ENCODE measurements at places on chromosomes 4 and X. TPM values are rescaled to one million over a fixed set of nuclear protein-coding genes. Genes with fewer than 3 reads are reported as not detected.

- peak; percentile 59 for DNase-seq
Measured at GRCh38 chr4:94469221-94469784, 17.6 kb downstream of the PDLIM5 start.

DNA sequence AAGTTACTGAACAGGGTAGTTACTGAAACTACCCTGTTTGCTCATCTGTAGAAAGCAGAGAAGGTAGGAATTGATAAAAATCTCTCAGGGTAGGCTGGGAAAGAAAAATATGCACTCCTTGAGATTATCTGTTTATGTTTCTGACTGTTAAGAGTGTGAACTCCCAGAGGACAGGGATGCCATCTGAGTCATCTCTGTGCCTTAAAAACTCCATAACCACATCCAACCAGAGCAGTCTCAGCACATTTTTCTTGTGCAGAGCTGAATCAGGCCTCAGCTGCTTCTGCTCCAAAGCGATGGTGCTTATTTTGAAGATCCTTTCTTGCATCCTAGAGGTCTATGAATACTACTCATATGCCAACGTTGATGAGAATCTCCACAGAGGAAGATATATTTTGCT is 9.9 kb downstream of the CENPVL3 start:
- DNase-seq = no peak

DNA sequence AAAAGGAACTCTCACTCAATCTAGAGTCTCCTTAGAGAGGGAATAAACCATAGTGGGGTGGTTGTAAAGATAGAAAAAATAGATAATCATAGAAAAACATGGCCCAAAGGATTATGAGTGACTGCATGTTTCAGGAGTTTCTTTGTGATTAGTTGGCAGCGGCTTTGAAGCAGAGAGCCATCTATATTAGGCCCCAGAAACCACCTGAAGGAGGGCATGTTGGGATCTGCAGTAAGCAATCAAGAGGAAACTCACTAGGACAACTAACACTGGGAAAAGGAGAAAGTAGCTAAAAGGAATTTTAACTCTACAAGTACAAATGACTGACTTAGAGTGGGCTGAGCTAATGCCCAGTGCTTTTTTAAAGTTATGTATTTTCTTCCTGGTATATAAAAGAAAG is 269.2 kb upstream of the NRK start:
- no peak for DNase-seq

- peak; percentile 74 for DNase-seq
Measured at GRCh38 chr4:83285055-83285407, 433 bp upstream of the COQ2 start.

DNA sequence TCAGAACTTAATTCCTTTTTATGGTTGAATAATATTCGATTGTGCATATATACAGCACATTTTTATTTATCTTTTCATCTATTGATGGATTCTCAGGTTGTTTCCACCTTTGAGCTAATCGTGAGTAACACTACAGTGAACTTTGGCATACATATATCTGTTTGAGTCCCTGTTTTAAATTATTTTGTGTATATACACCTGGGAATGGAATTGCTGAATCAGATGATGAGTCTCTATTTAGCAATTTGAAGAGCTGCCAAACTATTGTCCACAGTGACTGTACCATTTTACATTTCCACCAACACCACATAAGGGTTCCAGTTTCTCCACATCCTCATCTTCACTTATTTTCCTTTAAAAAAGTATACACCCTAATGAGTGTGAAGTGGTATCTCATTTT is 166.2 kb upstream of the FGF13 start:
- no peak for DNase-seq

- DNase-seq = no peak
Measured at GRCh38 chrX:27086237-27086636, 376.9 kb downstream of the PPP4R3C start.

Gene CLIC2
- 0.11 TPM for polyA plus RNA-seq

DNA sequence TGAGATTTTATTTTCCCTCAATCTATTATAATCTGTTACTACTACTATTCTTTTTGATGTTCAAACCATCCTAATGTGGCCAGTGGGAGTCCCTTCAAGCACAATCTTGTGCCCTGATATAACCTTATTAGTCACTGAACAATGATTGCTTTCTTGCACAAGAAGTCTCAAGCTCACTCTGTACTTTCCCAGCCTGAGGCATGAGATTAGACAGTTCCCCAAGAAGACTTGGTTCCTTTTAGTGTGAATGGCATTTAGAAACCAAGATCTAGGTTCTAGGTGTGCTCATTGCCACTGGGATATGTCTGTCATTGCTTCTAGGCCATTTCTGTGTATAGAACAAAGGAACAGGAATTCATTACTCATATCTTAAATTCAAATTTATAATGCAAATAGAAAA is 28.0 kb upstream of the RBM41 start:
- no peak for DNase-seq

DNA sequence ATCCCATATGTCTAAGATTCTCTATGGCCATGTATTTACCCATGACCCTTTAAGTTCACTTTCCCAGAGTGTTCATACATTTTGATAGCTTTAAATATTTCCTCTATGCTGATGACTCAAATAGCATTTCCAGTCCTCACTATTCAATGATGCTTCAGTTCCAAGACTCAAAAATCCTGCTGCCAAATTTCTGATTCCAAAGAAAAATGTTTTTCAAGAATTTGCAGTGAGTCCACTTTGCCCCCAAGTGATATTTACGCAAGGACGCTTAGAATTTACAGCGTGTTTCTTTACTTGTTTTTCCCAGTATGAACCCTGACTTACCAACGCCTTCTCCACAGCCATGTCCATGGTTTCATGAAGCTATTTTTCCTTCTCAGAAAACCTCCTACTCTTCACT is 127.9 kb upstream of the PCDH18 start:
- no peak for DNase-seq

DNA sequence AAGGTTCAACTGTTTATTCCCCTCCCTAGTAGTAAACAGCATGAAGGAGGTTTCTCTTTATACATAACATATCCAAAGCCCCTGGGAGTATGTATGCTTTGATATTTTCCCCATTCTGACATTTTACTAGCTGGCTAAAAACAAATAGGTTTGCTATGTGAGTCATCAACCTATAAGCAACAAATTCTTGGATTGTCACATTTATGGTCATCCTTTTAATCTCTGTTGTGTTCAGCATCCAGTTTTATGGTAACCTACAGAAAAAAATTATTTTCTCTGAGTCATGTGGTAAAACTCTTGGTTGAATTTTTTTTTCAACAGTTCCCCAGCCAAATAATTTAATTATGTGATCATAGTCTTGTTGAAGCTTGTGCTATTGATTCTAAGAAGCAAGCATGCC is 734.1 kb downstream of the ADGRL3 start:
- no peak for DNase-seq

Gene KCNIP4
- 0.03 TPM for polyA plus RNA-seq

DNA sequence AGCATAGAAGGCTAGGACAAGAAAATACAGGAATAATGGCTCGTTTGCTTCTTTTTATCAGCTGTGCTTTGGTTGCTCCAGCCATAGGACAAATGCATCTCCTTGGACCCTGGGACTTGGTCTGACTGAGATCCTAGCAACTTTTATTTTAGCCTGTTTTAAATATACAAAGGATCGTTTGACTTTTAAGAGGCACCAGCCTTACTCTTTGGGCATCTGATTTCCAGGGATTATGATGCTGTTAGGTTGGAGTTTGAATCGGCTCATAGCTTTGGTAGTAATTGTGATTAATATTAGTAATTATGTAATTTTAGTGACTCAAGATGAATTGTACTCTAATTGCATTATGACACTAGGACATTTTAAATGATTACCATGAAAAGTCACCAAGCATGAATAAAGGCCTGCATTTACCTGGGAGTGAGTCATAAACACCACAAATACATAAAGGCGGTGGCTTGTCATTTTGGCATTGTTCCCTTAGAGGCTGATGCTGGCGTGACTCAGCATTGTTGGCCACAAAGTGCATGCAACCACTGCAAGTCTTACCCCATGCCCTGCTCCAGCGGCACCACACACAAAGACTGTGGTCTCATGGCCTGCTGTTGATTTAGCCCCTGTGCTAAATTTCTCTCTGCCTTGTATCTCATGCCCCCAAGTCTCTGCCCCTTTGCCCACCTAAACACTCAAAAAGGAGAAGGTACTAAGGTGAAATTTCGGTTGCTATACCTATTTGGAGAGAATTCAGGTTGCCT is 12.4 kb downstream of the GPAT3 start:
- peak; percentile 88 for DNase-seq

DNA sequence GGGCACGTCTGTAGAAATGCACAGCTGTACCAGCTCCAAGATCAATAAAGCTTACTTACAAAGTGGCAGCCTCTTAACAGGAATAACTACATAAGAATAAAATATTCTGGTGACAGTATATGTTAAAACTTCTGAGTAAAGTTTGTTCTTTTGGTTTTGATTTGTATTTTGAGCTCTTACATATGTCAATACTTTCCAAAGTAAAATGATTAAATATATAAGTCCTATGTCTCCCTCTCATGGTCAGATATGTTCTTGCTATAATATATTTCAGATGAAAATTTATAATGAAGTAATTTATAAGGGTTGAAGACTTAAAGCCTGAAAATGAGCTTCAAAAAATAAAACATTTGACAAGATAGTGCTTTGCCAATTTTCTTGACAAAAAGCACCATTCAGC is 254.4 kb downstream of the NPFFR2 start:
- DNase-seq = peak; percentile 10

DNA sequence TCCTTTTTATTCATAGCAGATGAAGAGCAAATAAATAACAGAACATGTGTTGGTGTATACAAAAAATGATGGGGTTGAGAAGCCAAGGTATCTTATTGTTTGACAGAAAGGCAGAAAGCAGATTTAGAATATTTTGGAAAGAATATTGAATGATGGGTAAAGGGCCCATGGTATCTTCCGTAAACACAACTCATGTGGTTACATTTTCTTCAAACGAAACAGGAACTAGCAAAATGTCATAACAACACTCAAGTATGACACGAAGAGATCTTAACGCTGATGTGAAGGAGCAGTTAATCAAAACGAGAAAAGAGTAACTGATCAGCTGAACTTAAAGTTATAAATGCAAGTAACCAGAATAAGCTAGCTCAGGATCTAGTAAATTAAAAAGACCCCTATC is 195.7 kb upstream of the GK2 start:
- DNase-seq = no peak

Gene SH3TC1
- polyA plus RNA-seq = 115 TPM

- DNase-seq = no peak
Measured at GRCh38 chrX:23575281-23575680, 92.0 kb upstream of the PRDX4 start.

DNA sequence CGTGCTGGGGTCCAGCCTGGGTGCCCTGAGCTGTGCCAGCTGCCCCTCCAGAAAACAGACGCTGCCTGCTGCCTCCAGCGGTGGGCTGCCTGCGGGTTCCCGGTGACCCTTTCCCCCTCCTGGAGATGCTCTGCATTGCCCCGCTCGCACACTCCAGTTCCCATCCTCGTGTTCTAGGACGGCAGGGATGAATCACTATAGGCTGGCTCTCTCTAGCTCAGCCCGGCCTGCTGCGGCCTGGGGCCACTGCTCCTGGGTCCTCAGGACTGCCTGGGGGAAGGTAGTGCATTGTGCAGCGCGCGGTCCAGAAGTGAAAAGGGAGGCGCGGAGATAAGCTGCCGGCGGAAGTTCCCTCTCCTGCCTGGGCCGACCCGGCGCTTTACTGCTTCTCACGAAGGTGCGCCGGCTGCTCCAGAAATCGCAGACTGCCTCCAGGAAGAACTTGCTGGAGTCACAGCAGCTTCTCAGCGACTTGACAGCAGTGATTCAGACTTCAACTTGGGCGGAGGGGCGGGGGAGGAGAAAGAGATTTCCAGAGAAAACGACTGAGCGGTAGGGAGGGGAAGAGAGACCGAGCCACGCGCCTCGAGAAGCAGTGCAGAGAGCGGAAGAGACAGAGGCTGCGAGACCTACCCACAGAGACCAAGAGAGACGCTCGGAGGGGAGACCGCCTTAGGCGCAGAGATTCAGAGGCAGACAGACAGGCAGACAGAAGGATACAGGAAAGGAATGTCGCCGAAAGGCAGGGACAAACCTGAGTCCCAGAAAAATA is 6.7 kb upstream of the MSX1 start:
- peak; percentile 22 for DNase-seq

DNA sequence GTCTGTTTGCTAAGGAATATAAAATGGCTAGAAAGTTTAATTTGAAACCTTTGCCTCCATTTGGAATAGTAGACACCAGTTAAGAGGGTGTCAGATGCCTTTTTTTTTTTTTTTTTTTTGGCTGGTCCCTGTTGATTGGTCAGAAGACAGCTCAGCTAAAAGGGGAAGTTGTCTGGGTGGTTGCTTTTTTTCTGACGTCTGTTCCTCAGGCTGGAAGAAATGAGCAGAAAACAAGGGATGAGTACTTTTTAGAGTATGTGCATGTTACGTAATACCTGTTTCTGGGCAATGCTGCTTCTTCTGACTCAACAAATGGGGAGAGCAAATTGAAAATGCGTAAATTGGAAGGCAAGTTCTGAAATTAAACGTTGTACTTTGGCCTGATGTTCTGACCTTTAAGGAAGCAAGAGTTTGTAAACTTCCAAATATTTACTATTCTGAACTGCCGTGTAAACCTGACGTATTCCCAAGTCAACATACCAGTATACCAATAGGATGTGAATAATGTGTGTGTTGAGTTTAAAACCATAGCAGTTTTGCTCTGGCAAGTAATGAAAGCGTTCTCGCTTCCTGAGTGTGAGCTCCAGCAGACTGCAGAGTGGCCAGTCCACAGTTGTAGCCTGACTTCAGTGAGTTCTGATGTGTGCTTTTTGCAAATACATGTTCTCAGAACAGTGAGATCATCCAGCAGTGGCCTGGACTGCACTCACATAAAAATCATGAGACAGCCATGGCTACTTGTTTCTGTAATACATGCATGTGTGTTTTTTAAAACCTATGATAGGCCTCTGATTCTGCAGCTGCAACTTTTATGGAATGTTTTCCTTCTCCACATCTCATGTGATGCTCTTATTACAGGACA is 1.7 kb downstream of the SAT1 start:
- peak; percentile 39 for DNase-seq

DNA sequence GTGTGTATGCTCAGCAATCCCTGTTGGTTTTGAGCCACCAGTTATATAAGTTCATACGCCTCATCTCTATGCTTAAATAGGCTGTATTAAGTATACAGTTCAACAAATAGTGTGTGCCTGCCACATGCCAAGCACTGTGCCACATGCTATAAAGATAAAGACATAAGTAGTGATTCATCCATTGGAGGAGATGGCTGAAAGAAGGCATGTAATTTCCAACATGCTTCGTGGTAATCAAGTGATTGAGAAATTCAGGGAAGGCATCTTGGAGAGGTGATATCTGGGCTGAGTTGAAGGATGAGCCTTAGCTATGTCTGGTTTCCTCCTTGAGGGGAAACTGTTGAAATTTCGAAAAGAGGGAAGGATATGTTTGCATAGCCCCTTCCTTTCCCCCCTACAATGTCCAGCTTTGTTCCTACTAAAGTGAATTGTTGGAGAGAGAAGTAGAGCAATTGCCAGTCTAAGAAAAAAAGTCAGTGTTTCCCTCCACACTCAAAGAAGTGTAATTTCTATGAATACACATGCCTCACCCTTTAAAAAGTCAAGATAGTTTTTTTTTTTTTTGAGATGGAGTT is 96.5 kb downstream of the ARHGAP10 start:
- DNase-seq = no peak

Gene GAGE12E
- polyA plus RNA-seq = not detected

Gene XPNPEP2
- 0.03 TPM for polyA plus RNA-seq

Data from endothelial cell of umbilical vein (primary cell).